Lower lobe of right lung (tissue), 2 donors: ENCODE measurements at places on chromosomes 13 and 19.

DNA sequence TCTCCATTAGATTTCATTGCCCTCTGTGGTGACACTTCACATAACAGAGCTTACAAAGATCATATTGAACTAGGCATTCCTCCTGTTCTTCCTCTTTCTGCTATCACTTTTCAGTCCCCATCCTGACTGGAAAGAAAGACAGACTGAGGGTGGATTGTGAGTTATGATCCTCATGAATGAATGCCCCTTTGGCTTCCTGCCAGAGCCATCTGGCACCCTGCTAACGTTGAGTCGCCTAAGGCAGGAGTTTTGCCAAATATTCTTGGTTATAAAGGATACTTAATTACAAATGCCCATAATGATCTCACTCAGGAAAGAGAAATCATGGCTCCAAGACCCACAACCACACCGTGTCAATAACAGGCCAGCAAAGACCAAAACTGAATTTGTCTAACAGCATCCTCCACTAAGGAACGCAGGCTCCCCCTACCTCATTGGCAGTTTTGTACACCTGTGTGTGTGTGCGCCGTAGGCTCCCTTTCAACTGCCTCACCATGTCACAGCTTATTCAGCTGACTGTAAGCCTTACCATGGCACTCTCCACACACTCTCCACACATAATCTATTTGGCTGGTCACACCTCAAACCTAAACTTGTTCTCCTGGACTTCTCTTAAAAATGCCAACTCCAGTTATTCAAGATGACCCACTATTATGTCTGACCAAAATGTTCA lies 15.5 kb downstream of the ZNF211 start:
- DNase-seq, result no peak

- DNase-seq, result no peak
Observed at GRCh38 chr13:96871469-96871868, 122.8 kb downstream of the OXGR1 start.

DNA sequence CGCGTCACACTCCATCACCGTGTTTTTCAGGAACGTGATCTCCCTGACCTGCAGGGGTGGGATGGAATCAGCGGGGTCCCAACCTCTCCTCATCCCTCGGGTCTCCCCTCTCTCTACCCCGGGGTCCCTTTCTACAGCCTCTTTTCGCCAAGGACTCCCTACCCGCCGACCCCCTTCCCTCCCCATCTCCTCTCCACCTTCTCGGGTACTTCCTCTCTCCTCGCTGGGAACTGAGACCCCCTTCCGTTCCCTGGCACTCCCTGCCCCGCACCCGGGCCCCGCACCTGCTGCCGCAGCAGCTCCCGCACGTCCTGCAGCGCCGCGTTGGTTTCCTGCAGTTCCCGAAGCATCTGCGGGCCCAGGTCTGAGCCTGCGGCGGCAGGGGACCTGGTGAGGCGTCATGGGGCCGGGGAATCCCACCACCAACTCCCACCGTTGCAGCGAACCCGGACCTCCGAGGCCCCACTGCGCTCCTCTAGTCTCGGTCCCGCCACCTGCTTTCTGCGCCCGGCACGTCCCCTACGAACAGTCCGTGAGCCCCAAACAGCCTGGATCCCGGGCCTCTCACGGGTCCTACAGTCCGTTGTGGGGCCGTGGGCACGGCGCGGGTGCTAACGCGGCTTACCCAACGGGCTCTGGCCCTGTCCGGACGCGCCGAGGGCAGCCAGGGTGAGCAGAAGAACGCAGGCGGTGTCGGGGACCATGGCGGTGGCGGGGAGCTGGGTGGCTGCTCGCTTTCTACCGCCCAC lies at the start of gene COMP:
COMP (minus strand) TSS at position 740 of the 749 bp plus-strand sequence; CDS start at position 704, 36 bp downstream.
- DNase-seq, result no peak

GRCh38 chr13:28469316-28469715 lies 25.6 kb downstream of the FLT1 start:
- no peak for DNase-seq

DNA sequence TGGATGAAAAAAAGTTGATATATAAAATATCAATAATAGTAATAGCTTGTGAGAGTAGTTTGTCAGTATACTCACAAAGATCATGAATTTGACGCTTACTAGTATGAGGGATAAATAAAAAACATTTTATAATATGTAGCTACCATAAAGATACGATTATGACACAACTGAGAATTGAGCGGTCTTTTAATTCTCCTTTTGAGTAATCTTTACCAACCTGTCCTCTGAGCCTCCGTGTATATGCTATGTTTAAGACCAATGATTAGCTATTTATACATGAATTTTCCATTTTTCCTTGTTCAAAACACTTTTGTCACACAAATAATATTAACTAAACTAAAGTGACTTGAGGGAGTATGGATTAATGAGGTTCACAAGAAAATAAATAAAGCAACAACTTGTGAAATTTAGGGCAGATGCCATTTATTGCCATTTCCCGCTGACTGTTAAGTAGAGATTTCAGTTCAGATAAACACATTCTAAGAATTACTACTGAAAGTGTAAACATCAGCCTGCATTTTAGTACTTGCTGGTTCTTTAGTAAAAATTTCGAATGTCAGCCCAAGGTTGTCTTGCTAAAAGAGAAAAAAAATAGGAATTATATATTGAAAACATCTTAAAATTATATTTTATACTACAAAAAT lies 6.2 kb upstream of the IRS2 start:
- no peak for DNase-seq

GRCh38 chr19:47107202-47107952 lies 6.2 kb downstream of the ZC3H4 start:
- no peak for DNase-seq

- DNase-seq, result no peak
Observed at GRCh38 chr13:44040070-44040817, 160.5 kb downstream of the LACC1 start.

GRCh38 chr13:46321494-46322225 lies 65.4 kb downstream of the RUBCNL start:
- DNase-seq, result peak; percentile 57

- no peak for DNase-seq
Observed at GRCh38 chr13:37492075-37492474, 106.5 kb downstream of the POSTN start.

DNA sequence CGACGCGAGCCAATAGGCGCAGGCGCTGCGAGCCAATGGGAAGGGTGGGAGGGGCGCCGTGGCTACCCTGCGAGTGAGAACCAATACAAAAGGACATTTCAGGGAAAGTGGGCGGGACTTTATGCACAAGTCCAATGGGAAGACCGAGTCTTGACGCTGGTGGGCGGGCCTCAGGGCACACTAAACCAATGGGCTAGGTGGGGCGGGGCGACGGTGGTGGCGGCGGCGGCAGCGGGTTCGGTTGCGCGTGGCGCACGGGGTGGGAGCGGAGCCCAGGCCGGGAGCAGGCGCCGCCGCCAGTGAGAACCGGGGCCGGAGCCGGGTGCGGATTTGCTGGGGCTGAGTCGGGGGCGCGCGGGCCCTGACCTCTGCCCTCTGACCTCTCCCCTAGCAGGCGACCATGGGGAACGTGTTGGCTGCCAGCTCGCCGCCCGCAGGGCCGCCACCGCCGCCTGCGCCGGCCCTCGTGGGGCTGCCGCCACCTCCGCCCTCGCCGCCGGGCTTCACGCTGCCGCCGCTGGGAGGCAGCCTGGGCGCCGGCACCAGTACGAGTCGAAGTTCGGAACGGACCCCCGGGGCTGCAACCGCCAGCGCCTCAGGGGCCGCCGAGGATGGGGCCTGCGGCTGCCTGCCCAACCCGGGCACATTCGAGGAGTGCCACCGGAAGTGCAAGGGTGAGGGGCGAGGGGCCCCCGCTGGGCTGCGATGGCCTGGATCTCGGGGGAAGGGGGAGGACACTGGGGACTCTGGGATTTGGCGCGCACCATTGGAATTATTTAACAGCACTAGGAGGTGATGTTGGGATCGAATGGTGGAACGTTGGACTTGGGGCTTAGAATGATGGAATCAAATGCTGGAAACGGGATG lies at the start of gene TOMM40:
TOMM40 (plus strand) TSS at position 239 of the 867 bp plus-strand sequence; CDS start at position 401, 162 bp downstream.
- peak; percentile 100 for DNase-seq

GRCh38 chr19:2723747-2724146 lies 2.6 kb upstream of the DIRAS1 start:
- no peak for DNase-seq

DNA sequence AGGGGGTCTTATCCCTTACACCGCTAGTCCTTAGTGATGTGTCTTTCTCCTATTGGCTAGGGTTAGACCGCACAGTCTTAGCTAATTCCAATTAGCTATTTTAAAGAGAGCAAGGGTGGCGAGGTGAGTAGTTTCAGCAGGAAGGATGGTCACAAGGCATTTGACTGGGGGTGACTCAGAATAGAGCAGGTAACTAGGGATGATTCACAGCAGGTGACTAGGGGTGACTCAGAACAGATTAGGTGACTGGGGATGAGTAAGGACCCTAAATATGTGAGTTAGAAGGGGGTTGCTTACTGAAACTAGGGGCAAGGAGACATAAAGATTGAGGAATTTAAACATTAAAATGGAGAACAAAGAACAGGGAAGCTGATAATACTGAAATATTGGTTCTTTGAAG lies 64.3 kb downstream of the ZNF66 start:
- DNase-seq, result no peak

DNA sequence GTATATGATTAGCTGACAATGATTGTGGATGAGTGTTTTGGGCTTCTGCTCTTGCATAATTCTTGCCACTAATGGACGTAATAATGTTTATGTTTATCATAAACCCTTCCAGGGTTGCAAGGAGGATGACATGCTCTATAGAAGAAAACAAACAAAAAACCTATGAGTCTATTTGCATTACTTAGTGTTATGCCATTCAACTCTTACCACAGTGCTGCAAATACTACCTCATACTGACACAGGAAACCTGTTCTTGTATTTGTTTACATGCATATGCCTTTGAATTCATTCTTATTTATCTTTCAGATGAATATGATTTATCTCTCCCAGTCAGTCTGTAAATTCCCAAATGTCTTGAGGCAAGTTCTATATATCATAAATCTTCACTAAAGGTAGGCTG lies 39.6 kb upstream of the FREM2 start:
- DNase-seq, result no peak

GRCh38 chr13:76245211-76245610 lies 609.1 kb downstream of the LMO7 start:
- no peak for DNase-seq

GRCh38 chr13:34038541-34039068 lies 220.7 kb downstream of the RFC3 start:
- no peak for DNase-seq

- DNase-seq, result no peak
Observed at GRCh38 chr13:51974482-51974881, 36.8 kb downstream of the ATP7B start.

DNA sequence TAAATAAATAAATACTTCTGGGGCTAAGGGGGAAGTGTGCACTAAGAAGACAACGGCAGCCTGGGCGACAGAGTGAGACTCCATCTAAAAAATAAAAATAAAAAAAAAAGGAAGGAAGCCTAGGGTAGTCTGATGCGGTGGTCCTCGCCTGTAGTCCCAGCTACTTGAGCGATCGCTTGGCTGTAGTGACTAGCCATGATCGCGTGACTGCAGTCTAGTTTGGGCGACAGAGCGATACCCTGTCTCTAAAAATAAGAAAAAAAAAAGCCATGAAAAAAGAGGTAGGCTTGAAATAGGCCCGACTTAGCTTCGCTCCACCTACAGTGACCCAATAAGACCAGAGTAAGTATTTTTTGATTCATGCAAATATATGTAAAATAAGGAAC lies 661 bp upstream of the BABAM1 start:
- no peak for DNase-seq

DNA sequence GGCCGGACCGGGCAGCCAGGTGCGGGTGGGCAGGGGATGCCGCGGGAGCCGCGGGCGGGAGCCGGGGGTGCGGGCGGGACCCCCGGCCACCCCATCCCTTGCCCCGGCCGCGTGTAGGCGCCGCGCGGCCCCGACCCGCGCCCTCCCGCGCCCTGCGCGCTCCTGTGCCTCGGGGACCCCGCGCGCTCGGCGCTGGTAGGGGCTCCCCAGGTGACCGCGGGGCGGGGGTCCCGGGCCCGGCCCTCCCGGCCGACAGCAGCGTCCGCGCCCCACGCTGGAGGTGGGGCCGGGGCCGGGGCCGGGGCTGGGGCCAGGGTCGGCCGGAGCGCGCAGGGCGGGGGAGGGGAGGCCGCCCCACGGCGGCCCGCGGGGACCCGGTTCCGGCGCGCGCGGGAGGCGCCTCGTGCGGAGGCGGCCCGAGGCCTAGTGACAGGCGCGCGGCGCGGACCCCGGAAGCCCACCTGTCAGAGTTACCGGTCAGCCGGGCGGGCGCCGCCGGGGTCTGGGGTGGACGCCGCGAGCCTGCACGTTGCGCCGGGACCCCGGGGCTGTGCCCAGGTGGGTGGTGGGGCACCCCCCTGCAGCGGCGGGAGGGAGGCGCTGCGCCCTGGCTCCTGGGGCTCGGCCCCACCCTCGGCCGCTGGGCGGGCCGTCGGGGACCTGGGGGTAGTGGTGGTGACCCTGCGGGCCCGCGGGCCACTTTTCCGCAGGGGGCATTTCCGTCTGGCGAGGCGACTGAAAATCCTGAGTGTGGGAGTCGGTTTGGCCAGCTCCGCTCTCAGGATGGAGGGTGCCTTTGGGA lies 518 bp downstream of the TFDP1 start:
- DNase-seq, result peak; percentile 51

- no peak for DNase-seq
Observed at GRCh38 chr13:97018029-97018819, 23.9 kb upstream of the OXGR1 start.

GRCh38 chr19:55116232-55116858 lies 1.1 kb downstream of the PPP1R12C start:
- peak; percentile 76 for DNase-seq

GRCh38 chr19:30781519-30781918 lies 409.3 kb downstream of the ZNF536 start:
- no peak for DNase-seq

DNA sequence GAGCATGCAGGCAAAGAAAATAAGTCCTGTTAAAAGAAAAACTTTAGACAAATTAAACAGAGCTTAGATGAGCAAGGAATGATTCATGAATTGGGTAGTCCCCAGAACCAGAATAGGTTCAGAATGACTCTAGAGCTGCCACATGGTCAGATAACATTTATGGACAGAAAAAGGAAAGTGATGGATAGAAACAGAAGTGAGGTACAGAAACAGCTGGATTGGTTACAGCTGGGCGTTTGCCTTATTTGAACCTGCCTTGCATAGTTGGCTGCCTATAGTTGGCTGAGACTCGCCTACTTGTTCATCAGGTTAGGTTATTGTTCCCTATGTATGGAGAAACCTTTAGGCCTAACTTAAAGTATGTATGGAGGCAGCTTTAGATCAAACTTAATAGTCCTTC lies 35.4 kb downstream of the WDFY2 start:
- DNase-seq, result no peak

GRCh38 chr19:1961000-1961883 lies 20.3 kb downstream of the CSNK1G2 start:
- DNase-seq, result no peak

DNA sequence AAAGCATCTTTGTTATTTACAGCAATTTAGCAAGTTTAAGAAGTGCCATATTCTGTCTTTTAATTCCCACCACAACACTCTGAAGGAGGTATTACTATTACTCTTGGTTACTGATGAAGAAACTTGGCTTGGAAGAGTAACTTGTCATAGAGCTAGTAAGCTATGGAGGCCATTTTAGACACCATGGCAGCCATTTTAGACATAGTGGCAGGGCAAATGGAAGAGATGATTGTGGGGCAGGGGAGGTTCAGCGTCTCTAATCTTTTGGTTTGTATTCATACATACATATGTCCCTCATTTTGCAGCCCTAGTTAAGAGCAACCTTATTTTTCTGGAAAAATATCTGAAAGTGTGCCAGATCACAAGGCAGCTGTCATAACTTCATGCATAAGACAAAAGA lies 82.6 kb upstream of the SOX1 start:
- DNase-seq, result no peak

GRCh38 chr13:113138792-113139551 lies 16.4 kb downstream of the F10 start:
- no peak for DNase-seq

GRCh38 chr13:28333204-28333881 lies 161.6 kb downstream of the FLT1 start:
- DNase-seq, result no peak

- DNase-seq, result no peak
Observed at GRCh38 chr13:24218977-24219376, 58.5 kb downstream of the SPATA13 start.
